ENCODE measurements at places on chromosomes 12 and 14. TPM values are rescaled to one million over a fixed set of nuclear protein-coding genes. Genes with fewer than 3 reads are reported as not detected.

Gene DNAJC22
- 0.11 TPM for total RNA-seq

Gene CCDC198
- total RNA-seq: not detected

Gene PPFIBP1
- total RNA-seq: 9.8 TPM

Gene OTOGL
- total RNA-seq: not detected

Gene VWF
- 0.02 TPM for total RNA-seq

Gene ANKRD33
- total RNA-seq: not detected

Gene RNF31
- total RNA-seq: 138 TPM

Gene SERPINA12
- not detected for total RNA-seq

Gene CAPZA3
- total RNA-seq: not detected

Gene GCH1
- 68.3 TPM for total RNA-seq

Gene SNAPC1
- 6.1 TPM for total RNA-seq

Gene RPS6KL1
- total RNA-seq: 9.4 TPM

Gene ITGA7
- total RNA-seq: 1.5 TPM

Gene ADCY4
- total RNA-seq: 5.8 TPM

Gene CLEC2A
- not detected for total RNA-seq

Gene ZFHX2
- total RNA-seq: 0.98 TPM

Gene CDCA3
- 77.3 TPM for total RNA-seq
